ENCODE measurements at places on chromosomes 13 and 19.

DNA sequence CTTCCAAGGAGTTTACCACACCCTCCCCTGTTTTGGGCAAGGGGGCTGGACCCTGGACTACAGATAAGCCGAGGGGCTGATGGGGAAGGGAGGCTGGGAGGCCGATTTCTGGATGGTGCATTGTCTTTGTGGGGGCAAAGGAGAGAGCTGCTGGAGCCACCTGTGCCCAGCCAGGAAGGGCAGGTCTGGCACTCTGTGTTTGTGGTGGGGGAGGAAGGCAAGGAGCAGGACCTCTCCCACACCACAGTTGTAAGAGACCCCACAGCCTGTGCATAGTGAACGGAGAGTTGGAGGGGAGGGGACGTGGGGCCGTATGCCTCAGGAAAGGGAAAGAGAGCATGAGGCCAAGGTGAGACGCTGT is 16.0 kb upstream of the PRR19 start:
- no peak for DNase-seq

- peak; percentile 83 for DNase-seq
These were observed at the start of gene JAK3 for GRCh38 chr19:17847538-17848366. Gene JAK3, minus strand, starts transcription at chr19:17847982. Its CDS starts 3,565 bp downstream, at chr19:17844417.

GRCh38 chr13:65642996-65643395 is 1587.1 kb downstream of the PCDH9 start:
- DNase-seq, result no peak

DNA sequence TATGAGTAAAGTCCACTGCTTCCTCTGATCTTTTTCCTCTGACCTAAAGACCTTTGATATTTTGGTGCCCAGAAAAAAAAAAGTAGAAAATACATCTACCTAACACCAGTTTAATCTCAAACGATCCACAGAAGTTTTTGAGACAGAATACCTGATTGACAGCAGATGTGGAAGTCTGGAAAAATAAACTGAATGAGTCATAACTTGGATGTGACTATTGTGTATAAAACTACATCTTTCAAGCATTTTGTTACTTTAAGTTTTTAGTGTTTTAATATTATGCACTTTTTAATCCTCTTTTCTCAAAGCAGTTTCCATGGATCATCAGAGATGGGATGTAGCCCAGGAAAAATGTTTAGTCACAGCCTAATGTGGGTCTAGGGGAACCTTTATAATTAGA is 216.1 kb downstream of the SLITRK1 start:
- DNase-seq, result no peak

DNA sequence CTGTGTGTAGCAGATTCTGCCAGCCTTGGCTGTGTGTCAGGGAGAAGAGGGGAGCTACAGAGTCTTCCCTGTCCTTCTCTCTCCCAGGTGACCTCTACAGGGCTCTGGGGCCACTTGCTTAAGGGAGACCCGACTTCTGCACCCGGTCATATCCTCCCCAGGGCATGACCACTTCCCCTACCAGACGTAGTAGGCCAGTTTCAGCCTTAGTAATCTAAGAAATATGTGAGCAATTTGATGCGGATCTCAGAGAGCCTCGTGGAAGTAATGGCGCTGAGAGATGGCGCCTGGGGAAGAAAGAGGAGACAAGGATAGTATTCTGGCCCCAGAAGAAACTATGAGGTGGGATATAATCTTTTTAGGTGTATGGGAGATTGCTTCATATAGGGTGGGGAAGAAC is 41.9 kb downstream of the NFIX start:
- DNase-seq, result no peak

GRCh38 chr13:39913928-39914327 is 258.5 kb downstream of the COG6 start:
- no peak for DNase-seq

DNA sequence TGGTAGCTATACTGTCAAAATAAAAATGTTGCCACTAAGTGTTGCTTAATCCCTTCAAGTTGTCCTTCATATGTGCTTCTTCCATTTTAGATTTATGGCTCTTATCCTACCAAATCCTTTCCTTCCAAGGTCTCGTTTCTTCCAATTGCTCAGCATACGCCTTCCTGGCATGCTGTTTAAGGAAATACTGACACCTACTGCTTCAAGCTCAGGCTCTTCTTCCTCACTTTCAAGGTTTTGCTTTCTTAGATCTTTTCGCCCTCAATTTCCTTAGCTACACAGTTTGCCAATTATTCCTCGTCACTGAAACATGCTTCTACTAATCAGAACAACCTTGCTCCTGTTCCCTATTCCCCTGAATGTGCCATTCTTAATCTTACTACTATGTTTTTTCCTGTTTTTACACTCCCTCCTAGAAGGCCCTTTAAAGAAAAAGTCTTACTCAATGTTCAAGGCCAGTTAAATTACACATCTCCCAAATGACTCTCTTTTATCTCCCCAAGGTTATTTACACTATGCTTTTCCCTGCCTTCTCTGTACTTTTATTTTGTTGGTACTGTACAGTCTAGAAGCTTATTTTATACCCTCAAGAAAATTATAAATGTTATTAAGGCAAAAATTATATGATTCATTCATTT is 343.1 kb downstream of the MZT1 start:
- DNase-seq, result no peak

DNA sequence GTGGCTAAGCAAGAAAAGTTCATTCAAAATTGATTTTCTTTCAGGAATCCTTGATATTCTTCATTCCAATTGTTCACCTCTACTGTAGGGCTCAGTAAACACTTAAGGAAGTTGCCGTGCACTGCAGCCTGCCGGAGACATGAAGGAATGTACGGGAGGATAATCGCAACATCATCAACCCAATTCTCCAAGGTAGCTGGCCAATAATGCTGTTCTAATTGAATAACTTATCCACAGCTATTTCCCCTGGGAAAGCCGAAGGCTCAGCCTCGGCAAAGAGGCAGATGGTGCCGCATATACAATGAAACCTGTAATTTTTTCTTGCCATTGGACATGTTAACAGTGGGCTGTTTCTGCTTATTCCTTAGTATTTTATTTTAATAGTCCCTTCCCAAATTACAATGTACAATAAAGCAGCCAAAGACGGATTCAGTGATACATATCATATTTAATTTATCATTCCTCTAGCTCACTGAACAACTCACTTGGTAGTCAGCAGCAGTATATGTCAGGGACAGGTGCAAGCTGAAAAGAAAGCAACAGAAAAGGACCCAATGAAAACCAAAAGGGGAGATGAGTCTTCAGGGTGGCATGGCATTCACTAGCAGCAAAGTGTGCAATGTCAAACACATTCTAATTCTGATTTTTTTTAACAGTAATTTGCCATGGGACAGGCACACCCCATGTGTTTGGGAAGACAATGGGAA is 420.5 kb upstream of the KLF12 start:
- DNase-seq, result no peak

GRCh38 chr13:39463611-39464010 is 139.4 kb downstream of the LHFPL6 start:
- no peak for DNase-seq

DNA sequence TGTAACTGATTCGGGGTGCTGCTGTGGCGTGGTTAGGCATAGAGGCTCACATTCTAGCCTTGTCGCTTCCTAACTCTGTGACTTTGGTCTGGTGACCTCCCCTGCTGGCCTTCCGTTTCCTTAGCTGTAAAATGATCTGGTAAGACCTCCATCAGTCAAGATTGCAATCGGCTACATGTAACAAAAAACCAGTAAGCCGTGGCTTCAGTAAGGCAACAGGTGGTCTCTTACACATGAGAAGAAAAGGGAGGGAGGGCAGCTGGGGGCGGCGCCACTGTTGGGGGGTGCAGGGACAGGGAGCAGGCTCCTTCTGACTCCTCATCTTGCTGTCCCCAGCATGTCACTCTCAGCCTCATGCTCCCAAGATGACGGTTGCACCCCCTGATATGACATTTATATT is 148.0 kb downstream of the SIPA1L3 start:
- DNase-seq, result no peak

DNA sequence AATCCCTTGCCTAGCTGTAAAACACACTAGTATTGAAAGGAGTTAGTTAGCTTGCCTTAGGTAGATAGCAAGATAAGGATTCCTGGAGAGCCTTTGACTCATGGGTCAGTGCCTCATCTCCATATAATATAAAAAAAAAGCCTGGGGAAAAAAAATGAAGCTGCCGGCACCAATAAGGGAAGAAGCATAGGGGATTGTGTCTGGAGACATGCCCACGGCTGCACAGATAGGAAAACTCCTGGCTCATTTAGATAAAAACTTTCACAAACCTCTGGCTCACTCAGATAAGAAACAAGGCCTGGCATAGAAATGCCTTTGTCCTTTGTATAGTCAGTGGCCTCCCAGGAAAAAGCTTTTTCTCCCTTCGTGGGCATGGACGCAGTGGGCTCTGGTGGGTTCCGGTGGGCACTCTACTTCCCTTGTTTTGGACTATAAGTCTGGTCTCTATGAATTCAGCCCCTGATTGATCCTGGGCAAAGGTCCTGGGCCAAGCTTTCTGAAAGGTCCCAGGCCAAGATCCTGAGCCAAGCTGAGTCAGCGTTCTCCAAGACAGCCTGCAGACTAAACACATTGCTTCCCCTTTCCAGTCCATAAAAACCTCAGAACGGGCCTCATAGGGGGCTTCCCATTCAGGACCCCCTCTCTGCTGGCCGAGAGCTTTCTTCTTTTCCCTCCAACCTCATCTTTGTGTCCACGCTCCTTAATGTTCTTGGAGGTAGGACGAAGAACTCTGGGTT is 4.9 kb upstream of the OR7A17 start:
- no peak for DNase-seq

GRCh38 chr19:41000310-41000737 is 9.2 kb downstream of the CYP2B6 start:
- DNase-seq, result no peak

GRCh38 chr19:14467816-14468215 is 7.3 kb downstream of the PTGER1 start:
- DNase-seq, result no peak

- no peak for DNase-seq
These were observed 6.1 kb upstream of the ASF1B start for GRCh38 chr19:14142262-14143190.

DNA sequence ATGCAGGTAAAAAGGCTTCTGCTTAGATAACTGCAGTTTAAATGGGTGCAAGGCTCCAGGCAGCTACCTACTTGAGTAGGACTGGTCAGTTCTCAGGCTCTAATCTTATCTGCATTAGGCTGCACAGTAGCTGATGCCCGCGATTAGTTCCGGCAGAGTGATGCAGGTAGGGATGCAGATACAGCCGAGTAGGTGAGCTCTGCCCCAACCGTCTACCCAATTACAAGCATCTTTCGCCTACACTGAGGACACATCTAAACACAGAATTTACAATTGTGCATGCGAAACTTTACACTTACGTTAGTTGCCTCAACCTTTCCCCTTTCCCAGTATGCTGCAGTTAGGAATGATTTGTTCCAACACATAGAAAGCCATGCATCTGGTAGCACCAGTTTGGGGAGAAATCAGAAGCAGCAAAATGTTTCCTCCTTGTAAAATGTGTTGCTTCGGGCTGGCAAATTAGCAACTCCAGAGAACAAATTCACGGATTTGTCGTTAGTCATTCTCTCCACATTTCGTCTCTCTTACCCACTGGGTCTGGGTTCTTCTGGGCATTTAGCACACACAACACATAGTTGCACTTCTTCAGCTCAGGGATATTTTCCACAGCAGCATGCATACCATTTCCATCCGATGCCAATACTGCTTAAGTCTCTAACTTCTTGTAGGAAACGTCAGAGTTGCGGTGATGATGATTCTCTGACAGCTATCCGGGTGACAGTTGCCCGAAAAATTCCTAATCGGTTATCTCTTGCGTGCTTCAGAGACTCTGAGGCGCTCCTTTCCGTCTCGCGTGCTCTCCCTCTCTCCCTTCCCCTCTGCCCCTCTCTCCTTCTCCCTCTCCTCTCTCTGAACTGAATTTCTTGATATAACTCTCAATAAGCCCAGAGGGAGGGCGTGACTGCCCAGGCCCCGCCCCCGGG is at the start of gene PCDH9:
Gene PCDH9, minus strand, starts transcription at position 856 of the 923 bp plus-strand sequence. CDS start 1,896 bp downstream, outside the sequence.
- DNase-seq, result no peak

DNA sequence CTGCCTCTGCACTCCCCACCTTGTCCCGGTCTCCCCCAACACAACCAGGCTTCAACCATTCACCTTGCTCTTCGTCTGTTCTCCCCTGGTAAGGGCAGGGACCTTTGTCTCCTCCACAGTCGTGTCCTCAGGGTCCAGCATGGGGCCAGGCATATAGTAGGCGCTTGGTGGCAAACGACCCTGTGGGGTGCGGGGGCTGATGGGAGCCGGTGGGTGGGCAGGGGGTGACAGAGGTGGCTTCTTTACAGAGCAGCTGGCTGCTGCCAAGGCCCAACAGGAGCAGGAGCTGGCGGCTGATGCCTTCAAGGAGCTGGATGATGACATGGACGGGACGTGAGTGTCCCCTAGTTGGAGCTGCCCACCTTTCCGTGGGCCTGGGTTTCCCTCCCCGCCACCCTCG is 9.7 kb downstream of the PRKCSH start:
- no peak for DNase-seq

DNA sequence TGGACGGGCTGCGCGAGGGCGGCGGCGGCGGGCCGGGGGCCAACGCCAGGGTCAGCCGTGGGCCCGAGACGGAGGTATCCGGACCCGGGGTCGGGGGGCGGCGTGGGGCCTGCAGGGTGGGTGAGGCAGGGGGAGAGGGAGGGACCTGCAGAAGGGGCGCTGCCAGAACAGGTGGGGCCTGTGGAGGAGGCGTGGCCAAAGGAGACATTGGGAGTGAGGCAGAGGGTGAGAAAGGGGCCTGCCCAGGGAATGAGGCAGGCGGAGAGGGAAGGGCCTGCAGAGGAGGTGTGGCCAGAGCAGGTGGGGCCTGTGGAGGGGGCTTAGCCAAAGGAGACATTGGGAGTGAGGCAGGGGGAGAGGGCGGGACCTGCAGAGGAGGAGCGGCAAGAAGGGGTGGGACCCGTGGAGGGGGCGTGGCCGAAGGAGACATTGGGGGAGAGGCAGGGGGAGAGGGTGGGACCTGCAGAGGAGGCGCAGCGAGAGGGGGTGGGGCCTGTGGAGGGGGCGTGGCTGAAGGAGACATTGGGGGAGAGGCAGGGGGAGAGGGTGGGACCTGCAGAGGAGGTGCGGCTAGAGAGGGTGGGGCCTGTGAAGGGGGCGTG is 4.2 kb downstream of the PRR36 start:
- DNase-seq, result no peak

DNA sequence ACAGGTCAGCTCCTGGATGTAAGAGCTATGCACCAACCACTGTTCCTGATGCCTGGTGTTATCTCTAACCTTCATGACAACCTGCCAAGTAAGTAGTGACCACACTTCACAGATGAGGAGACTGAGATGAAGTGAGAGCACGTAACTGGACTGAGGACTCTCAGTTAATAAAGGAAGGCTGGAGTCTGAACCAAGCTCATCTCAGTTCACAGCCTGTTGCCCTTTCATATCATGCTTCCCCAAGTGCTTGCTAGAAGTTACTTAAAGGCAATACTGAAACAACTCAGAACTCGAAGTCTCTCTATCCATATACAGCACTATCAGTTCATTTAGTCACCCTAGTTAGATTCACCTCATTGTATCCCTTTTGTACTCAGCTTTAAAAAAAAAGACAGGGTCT is 119.7 kb downstream of the ABCC4 start:
- DNase-seq, result no peak
